GM23338 (cell line): ENCODE measurements at places on chromosomes 13 and 19. TPM values are rescaled to one million over a fixed set of nuclear protein-coding genes. Genes with fewer than 3 reads are reported as not detected.

ZNF550 gene
- 13.1 and 14.7 TPM in 2 replicates for total RNA-seq

MEIS3 gene
- total RNA-seq, result 33.7 and 40.7 TPM in 2 replicates

NLRP9 gene
- not detected in 2 replicates for total RNA-seq

SIX5 gene
- 16.1 and 22.6 TPM in 2 replicates for total RNA-seq

CYTH2 gene
- total RNA-seq, result 42.6 and 60.4 TPM in 2 replicates

KLK4 gene
- total RNA-seq, result 0.54 and 0.76 TPM in 2 replicates

TEX30 gene
- 6.3 and 10.5 TPM in 2 replicates for total RNA-seq

FFAR2 gene
- not detected in 2 replicates for total RNA-seq

SBK2 gene
- total RNA-seq, result 2.0 and 3.5 TPM in 2 replicates

COX6B1 gene
- 564 and 722 TPM in 2 replicates for total RNA-seq

METTL21C gene
- total RNA-seq, result not detected in 2 replicates

CNMD gene
- total RNA-seq, result 137 and 141 TPM in 2 replicates

TMEM86B gene
- 2.9 and 3.2 TPM in 2 replicates for total RNA-seq

NAPSA gene
- total RNA-seq, result 0.14 and 0.27 TPM in 2 replicates

CAMSAP3 gene
- 29.9 and 32.2 TPM in 2 replicates for total RNA-seq

SYCN gene
- not detected in 2 replicates for total RNA-seq

GIPR gene
- total RNA-seq, result 0.19 and 0.42 TPM in 2 replicates

GPR12 gene
- total RNA-seq, result not detected in 2 replicates

ZNF573 gene
- 7.7 and 13.2 TPM in 2 replicates for total RNA-seq

TFPT gene
- total RNA-seq, result 12.0 and 16.2 TPM in 2 replicates

SIRT2 gene
- 8.2 and 8.4 TPM in 2 replicates for total RNA-seq

FPR3 gene
- total RNA-seq, result not detected in 2 replicates

KLK13 gene
- 1.1 and 5.7 TPM in 2 replicates for total RNA-seq

PAF1 gene
- 24.6 and 47.3 TPM in 2 replicates for total RNA-seq

ZNF577 gene
- 27.4 and 37.7 TPM in 2 replicates for total RNA-seq

NRTN gene
- total RNA-seq, result 4.0 and 5.9 TPM in 2 replicates

RFPL4AL1 gene
- not detected in 2 replicates for total RNA-seq

NFIX gene
- 0.14 and 1.2 TPM in 2 replicates for total RNA-seq

HIF3A gene
- 34.1 and 70.5 TPM in 2 replicates for total RNA-seq

LILRA1 gene
- not detected in 2 replicates for total RNA-seq

ZNF90 gene
- 101 and 122 TPM in 2 replicates for total RNA-seq

PLD3 gene
- total RNA-seq, result 488 and 490 TPM in 2 replicates

SRRM5 gene
- not detected in 2 replicates for total RNA-seq

RAB4B gene
- total RNA-seq, result 27.4 and 32.6 TPM in 2 replicates

CLEC4G gene
- total RNA-seq, result 0.23 and 0.52 TPM in 2 replicates

ZNF442 gene
- total RNA-seq, result 1.0 and 3.6 TPM in 2 replicates

ZNF543 gene
- 10.3 and 12.6 TPM in 2 replicates for total RNA-seq

HS6ST3 gene
- total RNA-seq, result 0.80 and 1.2 TPM in 2 replicates
